ENCODE measurements at places on chromosomes 3 and 15.

DNA sequence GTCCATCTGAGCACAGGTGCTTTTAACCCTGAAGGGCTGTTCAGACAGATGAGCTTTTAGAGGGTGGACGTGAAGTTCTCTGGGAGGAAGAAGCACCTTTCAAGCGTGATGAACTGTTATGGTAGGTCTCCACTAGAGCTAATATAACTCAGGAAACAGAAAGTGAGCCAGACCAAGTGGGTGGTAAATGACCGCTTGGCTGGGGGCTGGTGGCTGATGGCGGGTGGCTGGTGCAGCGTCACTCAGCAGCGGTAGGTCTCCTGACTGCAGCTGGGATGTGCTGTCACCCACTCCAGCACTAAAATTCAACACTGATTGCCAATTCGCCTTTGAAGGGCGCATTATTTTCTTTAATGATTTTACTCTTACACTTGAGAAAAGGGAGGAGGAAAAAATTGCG lies 31.2 kb upstream of the LACTB start:
- no peaks in the 10 kb centered on the region for H3K4me1 ChIP-seq
- H3K36me3 ChIP-seq = no peaks in the 10 kb centered on the region
- H3K4me3 ChIP-seq = no peak overlapping the region
- no peak for DNase-seq

DNA sequence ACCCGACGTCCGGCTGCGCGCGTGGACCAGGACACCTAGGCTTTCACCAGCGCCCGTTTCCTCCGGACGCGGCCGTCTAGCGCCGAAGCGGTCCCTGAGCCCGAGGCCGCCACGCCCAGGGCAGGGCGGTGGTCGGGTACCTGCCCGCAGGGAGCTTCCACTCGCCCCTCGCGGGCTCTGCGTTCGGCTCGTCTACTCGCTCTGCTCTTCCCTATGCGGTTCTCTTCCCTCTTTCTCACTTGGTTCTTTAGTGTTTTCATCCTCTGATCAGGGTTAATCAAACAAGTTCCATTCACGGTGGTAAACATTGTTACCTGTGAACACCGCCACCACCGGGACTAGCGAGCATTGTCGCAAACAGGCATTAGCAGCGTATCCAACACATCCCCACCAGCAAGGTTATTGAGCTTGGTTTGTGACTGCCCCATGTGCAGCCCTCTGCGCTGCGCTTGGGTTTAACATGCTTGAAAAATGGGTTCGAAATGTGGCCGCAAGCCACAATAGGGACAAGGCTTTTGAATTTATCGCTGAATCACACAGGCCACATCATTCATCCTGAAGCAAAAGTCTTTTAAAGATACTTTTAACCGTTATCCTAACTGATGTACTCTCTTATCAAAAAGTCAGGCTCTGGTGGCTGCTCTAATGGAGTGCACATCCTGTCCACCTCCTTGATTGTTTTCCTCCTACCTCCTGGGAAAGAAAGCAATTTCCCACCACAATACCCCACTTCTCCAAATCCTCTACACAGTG lies 843 bp upstream of the CD47 start:
- peak overlapping the region; percentile 88 for H3K4me3 ChIP-seq
- DNase-seq = peak; percentile 28
- H3K27me3 ChIP-seq = no peaks in the 10 kb centered on the region
- peak overlapping the region; percentile 95 for H3K27ac ChIP-seq
- H3K36me3 ChIP-seq = peaks cover 11% of the 10 kb centered on the region

DNA sequence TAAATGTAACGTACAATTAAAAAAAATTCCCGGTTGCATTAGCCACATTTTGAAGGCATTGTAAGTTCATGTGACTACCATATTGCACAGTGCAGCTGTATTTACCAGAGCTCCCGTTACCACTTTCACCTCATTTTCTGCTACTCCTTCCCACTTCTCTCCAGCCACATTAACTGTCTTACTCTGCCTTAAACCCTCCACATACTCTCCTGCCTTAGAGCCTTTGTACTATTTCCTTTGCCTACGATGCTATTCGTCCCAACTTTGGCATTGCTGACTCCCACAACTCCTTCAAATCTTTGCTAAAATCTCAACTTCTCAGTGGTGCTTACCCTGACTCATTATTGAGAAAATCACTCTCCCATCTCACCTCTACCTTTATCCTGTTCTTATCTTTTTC lies 115.2 kb downstream of the CADM2 start:
- no peaks in the 10 kb centered on the region for H3K4me1 ChIP-seq
- no peak overlapping the region for H3K4me3 ChIP-seq
- DNase-seq = no peak
- H3K36me3 ChIP-seq = no peaks in the 10 kb centered on the region

DNA sequence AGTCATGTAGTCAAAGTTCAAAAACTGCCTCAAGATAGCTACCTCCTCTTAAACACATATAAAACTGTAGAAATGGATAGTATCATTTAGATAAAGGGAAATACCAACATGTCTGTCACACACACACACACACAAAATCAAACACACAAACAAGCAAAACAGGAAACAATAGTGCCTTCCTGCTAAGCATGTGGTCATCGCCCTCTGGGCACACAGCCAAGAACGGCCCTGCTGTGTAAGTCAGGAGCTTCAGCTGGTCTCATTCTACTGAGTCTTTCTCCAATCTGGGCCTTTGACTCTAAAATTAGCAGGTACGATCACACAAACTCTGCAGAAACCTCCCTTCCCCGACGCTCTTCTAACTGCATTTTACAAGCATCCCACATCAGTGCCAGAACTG lies 272.2 kb upstream of the CHRNA7 start:
- no peaks in the 10 kb centered on the region for H3K4me1 ChIP-seq
- H3K4me3 ChIP-seq = no peak overlapping the region
- peaks cover 20% of the 10 kb centered on the region for H3K27me3 ChIP-seq
- H3K36me3 ChIP-seq = no peaks in the 10 kb centered on the region
- DNase-seq = no peak
- no peak overlapping the region for H3K27ac ChIP-seq

DNA sequence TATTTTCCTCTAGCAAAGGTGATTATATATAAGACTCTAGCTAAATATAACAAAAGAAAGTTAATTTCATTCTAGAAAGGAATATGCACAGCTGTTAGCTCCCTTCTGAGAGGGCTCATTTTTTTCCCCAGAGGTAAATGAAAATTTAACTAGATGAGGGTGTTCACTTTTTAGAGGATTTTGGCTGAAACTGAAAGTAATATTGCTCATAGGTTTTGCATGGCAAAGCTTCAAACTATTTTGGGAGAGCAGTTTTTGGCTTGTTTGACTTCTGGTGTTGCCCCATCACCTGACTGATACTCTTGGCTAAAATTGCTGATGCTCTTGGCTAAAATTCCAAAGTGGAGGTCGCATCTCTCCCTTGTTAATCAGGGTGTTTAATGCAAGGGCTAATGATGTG lies 311.9 kb downstream of the EDEM1 start:
- DNase-seq = no peak
- H3K27me3 ChIP-seq = no peaks in the 10 kb centered on the region
- H3K4me1 ChIP-seq = peaks cover 6% of the 10 kb centered on the region
- no peaks in the 10 kb centered on the region for H3K36me3 ChIP-seq

DNA sequence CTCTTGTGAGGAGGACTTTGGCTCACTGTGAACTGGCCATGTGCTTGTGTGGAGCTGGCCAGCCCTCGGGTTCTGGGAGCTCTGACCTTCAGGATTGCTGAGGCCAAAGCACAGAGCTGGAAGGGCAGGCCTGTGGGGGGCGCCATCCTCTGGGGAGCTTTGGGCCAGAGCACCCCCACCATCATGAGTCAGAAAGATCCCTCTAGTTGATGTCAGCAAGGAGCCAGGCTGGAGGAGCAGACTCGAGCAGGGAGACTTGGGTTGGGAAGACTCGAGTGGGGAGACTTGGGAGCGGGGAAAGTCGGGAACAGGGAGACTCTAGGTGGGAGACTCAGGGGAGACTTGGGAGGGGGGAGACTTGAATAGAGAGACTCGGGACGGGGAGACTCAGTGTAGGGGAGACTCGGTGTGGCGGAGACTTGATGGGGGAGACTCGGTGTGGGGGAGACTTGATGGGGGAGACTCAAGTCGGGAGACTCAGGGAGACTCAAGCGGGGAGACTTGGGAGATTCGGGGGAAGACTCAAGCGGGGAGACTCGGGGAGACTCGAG lies 37.7 kb upstream of the PLXNA1 start:
- no peaks in the 10 kb centered on the region for H3K4me1 ChIP-seq
- DNase-seq = no peak
- H3K27ac ChIP-seq = no peak overlapping the region
- no peak overlapping the region for H3K4me3 ChIP-seq

- no peaks in the 10 kb centered on the region for H3K27me3 ChIP-seq
- no peak overlapping the region for H3K27ac ChIP-seq
- no peak overlapping the region for H3K4me3 ChIP-seq
- DNase-seq = no peak
- no peaks in the 10 kb centered on the region for H3K36me3 ChIP-seq
Observed at GRCh38 chr3:6124875-6125274, 736.0 kb upstream of the GRM7 start.

- H3K4me1 ChIP-seq = peaks cover 66% of the 10 kb centered on the region
- no peak overlapping the region for H3K27ac ChIP-seq
- H3K27me3 ChIP-seq = peaks cover 2% of the 10 kb centered on the region
- H3K36me3 ChIP-seq = peaks cover 23% of the 10 kb centered on the region
- no peak overlapping the region for H3K4me3 ChIP-seq
Observed at GRCh38 chr15:100601163-100601562, 821 bp downstream of the LINS1 start.

GRCh38 chr3:54916732-54917131 lies 11.1 kb downstream of the LRTM1 start:
- no peaks in the 10 kb centered on the region for H3K27me3 ChIP-seq
- no peak overlapping the region for H3K4me3 ChIP-seq
- H3K27ac ChIP-seq = no peak overlapping the region
- DNase-seq = no peak
- no peaks in the 10 kb centered on the region for H3K36me3 ChIP-seq
- H3K4me1 ChIP-seq = no peaks in the 10 kb centered on the region

DNA sequence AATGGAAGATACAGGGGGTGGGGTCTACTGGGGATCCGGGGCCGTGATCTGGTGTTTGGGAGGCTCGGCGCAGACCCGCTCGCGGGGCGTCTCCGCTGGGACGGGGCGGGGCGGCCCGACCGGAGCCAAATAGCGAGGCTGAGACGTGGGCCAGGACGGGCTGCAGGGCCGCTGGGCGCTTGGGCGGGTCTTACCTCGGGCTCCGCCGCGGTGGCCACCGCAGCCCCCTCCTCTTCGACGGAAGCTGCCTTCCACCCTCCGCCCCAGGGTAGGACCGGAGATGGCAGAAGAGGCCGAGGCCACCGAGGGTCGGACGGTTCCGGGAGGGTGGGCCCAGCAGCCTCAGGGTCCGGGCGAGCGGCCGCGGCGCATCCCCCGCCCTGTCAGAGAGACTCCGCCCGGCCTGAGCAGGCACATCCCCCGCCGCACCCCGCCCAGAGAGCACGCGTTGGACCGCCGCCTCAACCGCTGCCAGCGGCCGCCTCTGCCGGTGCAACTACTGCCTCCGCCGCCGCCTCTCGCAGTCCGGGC lies 399 bp downstream of the MYO9A start:
- DNase-seq = peak; percentile 73
- H3K27me3 ChIP-seq = no peaks in the 10 kb centered on the region
- peaks cover 28% of the 10 kb centered on the region for H3K4me1 ChIP-seq
- peak overlapping the region; percentile 97 for H3K27ac ChIP-seq
- no peaks in the 10 kb centered on the region for H3K36me3 ChIP-seq
- H3K4me3 ChIP-seq = peak overlapping the region; percentile 90

- H3K27me3 ChIP-seq = peaks cover 59% of the 10 kb centered on the region
- no peak overlapping the region for H3K4me3 ChIP-seq
- DNase-seq = no peak
- H3K4me1 ChIP-seq = peaks cover 6% of the 10 kb centered on the region
Observed at GRCh38 chr15:29140475-29141307, 128.9 kb downstream of the NSMCE3 start.

GRCh38 chr3:140358686-140359085 lies 319.2 kb upstream of the TRIM42 start:
- no peaks in the 10 kb centered on the region for H3K4me1 ChIP-seq
- DNase-seq = no peak
- peaks cover 6% of the 10 kb centered on the region for H3K27me3 ChIP-seq
- H3K4me3 ChIP-seq = no peak overlapping the region
- H3K27ac ChIP-seq = no peak overlapping the region
- H3K36me3 ChIP-seq = no peaks in the 10 kb centered on the region

GRCh38 chr3:155682426-155683343 lies 62.2 kb downstream of the PLCH1 start:
- H3K4me3 ChIP-seq = no peak overlapping the region
- H3K27ac ChIP-seq = no peak overlapping the region
- no peaks in the 10 kb centered on the region for H3K27me3 ChIP-seq

DNA sequence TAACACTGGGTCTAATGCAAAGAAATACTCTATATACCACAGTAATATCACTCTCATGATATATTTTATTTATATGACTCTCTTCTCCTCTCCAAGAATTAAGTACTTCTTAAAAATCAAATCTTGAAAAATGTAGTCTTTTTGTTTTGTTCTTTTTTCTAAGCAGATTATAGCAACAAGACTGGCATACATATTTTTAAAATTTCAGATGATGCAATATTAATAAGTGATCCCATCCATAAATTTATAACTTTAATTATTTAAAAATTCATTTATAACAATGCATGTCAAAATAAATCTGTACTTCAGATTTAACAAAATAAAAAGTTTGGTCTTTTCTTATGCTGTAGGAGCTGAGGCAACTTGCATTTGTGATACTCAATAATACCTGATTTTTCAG lies 95.0 kb upstream of the NEDD4 start:
- H3K4me3 ChIP-seq = no peak overlapping the region
- peaks cover 9% of the 10 kb centered on the region for H3K36me3 ChIP-seq
- H3K4me1 ChIP-seq = peaks cover 2% of the 10 kb centered on the region
- H3K27ac ChIP-seq = no peak overlapping the region
- peaks cover 2% of the 10 kb centered on the region for H3K27me3 ChIP-seq

DNA sequence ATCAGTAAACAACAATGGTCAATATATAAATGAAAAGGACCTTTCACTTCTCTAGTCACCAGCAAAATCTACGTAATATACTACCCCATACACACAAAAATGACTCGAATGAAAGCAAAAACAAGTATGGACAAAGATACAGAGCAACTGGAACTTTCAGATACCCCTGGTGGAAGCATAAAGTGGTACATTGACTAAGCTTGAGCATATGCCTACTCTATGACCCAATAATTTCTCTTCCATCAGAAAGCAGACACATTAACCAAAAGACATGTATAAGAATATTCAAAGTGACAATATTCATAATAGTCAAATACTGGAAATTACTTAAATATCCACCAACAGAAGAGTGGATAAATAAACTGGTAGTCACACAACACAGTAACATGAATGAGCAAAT lies 86.0 kb downstream of the EFL1 start:
- peaks cover 2% of the 10 kb centered on the region for H3K4me1 ChIP-seq
- no peak overlapping the region for H3K4me3 ChIP-seq
- DNase-seq = no peak
- H3K27me3 ChIP-seq = no peaks in the 10 kb centered on the region
- H3K36me3 ChIP-seq = no peaks in the 10 kb centered on the region

Data from activated naive CD8-positive, alpha-beta T cell treated with anti-CD3 and anti-CD28 coated beads, Interleukin-2, amount 50 U/mL, for 24 hours (primary cell).